Right renal cortex interstitium (tissue), 3 donors: ENCODE measurements at places on chromosomes 6 and 20.
A peak's percentile ranks its signal among the peaks of the same experiment; 100 is the strongest.

DNA sequence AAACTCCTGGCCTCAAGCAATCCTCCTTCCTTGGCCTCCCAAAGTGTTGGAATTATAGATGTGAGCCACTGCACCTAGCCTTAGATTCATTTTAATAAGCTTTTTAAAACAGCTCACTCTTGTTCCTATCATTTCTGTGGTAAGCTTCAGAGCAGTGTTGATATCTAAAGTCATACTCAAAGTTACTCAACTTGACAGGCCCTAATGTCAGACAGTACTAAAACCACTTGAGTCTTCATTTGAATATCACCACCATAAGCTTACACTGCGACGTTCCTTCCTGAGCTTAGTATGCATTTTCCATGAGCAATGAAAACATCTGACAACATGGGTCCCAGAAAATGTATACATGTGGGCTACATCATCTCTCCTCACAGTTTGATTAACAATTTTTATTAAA, 6.0 kb downstream of the FUCA2 start:
- DNase-seq: no peak

DNA sequence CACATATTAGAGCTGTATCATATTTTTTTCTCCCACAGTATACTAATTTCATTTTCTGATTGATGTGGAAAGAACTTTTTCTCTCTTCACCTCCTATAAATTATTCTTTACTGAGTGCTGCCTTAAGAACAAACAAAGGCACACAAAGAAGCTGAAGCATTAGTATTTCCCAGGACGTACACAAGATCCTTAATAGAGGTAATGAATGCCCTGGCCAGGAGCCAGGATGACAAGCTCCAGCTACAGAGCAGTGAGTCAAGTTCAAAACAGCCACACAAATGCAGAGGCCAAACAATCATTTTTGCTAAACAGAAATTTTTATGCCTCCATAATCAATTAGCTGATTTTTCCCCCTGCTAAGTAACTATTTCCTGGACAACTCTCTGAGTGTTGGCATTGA, 639.6 kb downstream of the EPHA7 start:
- DNase-seq: no peak

- no peak for DNase-seq
Observed at GRCh38 chr20:41425180-41425884, 58.7 kb upstream of the EMILIN3 start.

- no peak for DNase-seq
Observed at GRCh38 chr6:87789198-87789899, 87.3 kb upstream of the AKIRIN2 start.

GRCh38 chr20:48141660-48142515, 356.6 kb upstream of the SULF2 start:
- DNase-seq: no peak

- DNase-seq: no peak
Observed at GRCh38 chr6:44659726-44660125, 272.2 kb downstream of the CDC5L start.

DNA sequence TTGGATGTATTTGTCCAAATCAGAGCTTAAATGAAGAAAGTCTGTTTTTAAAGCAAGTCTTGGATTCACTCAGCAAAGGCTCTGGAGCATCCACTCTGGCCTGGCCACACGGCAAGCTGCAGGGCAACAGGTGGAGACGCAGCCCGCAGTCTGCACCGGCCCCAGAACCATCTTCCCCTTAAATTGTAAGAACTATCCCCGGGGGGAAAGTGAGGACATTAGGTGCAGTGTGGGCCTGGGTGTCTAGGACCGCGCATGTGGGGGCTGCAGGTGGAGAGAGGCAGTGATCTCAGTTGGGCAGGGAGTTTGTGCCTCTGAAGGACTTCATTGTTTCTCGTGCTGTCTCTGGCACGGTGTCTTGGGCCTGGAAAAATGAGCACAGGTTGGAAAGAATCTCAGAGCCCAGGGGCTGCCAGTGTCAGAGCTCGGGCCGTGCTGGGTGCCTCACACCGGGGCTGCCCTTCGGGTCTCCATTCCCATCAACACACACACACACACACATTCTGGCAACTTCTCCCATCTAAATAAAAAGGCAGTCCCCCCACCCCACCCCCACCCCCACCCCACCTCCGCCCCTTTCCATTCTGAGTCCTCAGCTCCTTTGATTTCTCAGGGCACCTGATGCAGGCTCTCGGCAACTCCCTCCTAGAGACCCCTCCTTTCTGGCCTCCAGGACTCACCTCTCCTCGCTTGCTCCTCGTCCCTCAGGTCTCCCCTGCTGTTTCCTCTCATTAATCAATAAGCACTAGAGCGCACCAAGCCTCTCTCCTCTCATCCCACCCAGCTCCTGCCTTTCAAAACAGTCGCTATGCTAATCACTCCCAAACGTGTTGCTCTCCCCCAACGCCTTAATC, 48.4 kb downstream of the FOXF2 start:
- DNase-seq: no peak

- no peak for DNase-seq
Observed at GRCh38 chr6:110232450-110232849, 52.2 kb downstream of the CDC40 start.

- DNase-seq: no peak
Observed at GRCh38 chr6:127496471-127496870, 22.7 kb downstream of the MTCL3 start.

GRCh38 chr6:82957171-82957867, 108.3 kb downstream of the UBE3D start:
- peak; percentile 26 for DNase-seq

DNA sequence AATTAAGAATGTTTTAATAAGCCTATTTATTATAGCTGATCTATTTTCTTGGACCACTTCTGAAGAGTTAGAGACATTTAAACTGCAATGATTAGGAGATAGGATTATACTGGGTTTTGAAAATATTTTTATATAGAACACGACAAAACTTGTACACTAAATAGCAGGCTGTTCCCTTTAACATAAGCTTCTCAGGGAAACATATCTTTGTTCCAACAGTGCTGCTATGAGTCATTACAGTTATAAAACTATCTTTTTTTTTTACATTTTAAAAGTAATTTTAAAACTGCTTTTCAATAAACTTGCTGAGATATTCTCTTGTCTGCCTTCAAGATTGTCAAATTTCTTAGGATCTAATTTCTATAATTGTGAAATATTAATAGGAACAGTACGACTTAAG, 389.1 kb downstream of the ARHGAP18 start:
- no peak for DNase-seq

DNA sequence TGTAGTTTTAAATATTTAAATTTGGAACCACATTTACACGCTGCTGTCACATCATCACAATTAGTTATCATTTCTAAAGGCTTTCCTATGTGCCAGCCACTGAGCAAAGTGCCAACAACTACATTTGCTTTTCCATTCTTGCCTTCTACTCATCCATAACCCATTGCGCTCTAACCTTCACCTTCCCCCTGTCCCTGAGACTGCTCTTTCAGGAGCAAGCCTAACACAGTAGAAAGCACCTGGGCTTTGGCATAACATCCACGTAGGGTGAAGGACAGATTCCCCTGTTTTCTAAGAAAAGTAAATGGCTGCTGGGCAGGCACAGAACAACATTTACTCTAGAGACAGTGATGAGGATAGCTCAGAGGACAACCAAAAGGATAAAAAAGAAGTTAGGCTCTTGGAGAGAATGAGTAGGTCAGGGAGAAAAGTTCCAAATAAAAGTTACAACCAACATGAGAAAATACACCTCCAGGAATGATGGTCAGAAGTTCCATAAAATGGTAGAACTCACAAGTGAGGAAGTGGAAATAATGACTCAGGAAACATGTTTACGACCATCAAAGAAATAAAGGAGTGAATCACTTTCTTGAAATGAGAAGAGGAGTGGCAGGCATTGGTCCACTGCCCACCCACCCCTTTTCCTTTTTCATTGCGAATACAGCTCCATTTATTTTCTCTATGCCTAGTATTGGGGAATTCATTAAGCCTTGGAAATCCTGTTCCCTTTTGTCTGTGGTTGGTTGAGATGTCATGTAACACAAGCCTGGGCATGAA, 77.2 kb downstream of the PFDN4 start:
- DNase-seq: no peak
